ENCODE measurements at places on chromosomes 16 and 17.

DNA sequence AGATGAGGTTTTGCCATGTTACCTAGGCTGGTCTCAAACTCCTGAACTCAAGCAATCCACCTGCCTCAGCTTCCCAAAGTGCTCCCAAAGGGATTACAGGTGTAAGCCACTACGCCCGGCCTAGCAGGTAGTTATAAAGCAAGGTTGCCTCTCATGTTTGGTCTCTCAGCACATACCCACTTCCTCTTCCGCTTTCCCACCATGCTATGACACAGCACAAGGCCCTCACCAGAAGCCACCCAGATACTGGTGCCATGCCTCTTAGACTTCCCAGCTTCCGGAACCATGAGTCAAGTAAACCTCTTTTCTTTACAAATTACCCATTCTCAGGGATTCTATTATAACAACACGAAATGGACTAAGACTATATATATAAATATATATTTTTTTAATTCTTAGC is 143.6 kb downstream of the COPRS start:
- DNase-seq = no peak

- DNase-seq = peak; percentile 13
Observed at GRCh38 chr17:51487947-51488346, 227.6 kb downstream of the UTP18 start.

DNA sequence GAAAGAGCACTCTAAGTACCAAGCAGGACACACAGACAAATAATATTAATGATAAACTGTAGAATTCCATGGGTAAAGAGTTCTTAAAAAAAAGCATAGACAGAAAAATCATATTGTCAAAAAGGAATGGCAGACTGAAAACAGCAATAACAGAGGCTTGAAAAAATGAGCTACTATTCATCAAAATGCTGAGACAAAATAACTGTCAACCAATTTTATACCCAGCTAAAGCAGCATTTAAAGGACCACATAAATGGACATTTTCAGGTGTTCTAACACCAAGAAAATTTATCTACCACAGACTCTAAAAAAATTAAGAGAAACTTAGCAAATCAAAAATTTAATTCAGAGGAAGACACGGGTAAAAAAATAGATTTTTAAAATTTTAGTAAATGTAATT is 119.1 kb downstream of the DYNLRB2 start:
- DNase-seq = no peak

DNA sequence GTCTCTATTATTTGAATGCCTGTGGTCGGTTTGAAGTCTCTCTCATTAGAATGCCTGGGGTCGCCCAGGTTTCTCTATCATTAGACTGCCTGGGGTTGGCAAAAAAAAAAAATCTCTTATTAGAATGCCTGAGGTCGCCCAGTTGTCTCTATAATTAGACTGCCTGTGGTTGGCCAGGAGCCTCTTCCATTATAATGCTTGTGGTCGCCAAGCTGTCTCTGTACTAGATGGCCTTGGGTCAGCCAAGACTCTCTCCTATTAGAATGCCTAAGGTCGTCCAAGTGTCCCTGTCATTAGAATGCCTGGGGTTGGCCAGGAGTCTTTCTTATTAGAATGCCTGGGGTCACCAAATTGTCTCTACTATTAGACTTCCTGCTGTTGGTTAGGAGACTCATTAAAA is 2228.4 kb downstream of the TP53TG3F start:
- DNase-seq = no peak

Measured in CD4-positive, alpha-beta T cell treated with Interleukin-17A for 1 hour (primary cell).